DMS53 (cell line): ENCODE measurements at places on chromosomes 12 and 14.

- DNase-seq, result no peak
These were observed 1.5 kb downstream of the BIN2 start for GRCh38 chr12:51322452-51322851.

- DNase-seq, result no peak
These were observed 4.9 kb downstream of the B4GALNT3 start for GRCh38 chr12:464484-465267.

GRCh38 chr12:101671157-101671791 lies 26.2 kb upstream of the CHPT1 start:
- no peak for DNase-seq

DNA sequence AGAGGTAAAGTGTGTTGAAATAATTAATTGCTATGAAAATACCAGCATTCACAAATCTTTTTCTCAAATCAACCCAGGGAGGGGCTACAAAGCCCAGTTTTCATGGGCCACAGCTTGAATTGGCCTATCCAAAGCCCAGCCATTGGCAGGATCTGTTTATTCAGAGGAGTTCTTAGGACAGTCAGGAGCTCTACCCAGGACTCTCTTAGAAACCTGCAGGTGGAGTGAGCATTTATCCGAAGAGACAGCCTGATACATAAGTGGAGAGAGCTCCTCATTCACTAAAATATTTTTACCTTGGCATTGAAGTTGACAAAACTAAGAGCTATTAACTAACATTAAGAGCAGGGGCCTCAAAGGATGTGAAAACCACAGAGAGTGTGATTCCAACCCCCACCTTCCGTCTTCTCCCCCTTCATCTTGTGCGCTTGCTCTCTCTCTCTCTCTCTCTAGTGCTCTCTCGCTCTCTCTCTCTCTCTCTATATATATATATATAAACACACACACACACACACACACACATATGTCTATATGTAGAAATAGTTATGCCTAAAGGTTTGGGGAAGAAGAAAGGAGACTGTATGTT lies 315.5 kb downstream of the SNAPC1 start:
- DNase-seq, result no peak

DNA sequence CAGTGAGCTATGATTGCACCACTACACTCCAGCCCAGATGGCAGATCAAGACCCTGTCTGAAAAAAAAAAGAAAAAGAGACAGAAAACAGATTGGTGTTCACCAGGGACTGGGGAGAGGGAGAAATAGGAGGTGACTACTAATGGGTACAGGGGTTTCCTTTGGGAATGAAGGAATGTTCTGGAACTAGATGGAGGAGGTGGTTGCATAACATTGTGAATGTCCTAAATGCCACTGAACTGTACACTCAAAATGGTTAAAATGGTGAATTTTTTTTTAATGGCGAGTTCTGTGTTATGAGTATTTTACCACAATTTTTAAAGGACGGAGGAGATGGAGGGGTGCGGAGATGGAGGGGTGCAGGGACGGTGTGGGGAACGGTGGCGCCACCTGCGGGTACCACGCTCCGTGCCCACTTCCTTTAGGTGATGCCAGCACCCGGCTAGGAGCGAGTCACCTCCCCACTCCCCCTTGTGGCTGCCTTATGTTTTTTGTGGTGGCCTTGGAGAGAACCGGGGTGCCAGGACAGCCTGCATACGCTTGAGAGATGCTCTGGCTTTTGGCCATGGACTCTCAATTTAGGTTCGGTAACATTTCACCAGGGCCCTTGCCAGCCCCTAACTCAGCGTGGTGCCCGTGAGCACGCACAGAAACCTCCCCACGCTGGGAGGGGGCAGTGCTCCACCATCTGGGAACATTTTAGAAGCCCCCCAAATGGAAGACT lies 16.1 kb downstream of the UBC start:
- DNase-seq, result peak; percentile 31

DNA sequence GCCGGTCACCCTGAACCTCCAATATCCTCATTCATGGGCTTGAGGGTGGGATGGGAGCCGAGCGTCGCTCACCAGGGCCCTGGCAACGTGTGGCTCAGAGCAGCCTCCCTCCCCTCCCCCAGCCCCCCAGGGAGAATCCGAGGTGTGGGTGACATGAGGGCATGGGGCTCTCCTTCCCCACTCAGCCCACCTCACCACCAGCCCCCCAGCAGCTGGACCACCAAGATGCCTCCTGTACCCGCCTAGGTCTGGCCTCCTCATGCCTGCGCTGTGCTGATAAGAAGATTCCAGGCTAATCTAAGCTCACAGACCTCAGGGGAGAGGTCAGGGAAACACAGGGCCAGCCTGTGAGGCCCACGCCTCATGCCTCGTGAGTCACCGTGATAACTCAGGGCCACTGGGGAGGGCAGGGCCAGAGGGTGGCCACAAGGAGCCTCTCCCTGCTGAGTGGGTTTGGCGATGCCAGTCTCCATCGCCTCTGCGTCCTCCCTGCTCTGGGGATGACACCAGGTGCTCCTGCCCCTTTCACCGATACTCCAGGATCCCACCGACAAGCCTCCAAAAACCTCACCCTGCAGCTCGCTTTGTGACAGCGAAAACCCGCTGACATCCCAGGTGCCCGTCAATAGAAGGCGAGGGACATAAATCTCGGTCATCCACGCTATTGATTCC lies 56.9 kb downstream of the TESC start:
- DNase-seq, result no peak

DNA sequence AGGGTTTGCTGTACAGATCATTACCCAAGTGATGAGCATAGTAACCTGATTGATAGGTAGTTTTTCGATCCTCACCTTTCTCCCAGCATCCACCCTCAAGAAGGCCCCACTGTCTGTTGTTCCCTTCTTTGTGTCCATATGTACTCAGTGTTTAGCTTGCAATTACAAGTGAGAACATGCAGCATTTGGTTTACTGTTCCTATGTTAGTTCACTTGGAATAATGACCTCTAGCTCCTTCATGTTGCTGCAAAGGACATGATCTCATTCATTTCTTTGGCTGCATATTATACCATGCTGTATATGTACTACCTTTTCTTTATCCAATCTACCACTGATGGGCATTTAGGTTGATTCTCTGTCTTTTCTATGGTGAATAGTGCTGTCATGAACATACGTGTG lies 181.6 kb upstream of the FOXG1 start:
- no peak for DNase-seq

DNA sequence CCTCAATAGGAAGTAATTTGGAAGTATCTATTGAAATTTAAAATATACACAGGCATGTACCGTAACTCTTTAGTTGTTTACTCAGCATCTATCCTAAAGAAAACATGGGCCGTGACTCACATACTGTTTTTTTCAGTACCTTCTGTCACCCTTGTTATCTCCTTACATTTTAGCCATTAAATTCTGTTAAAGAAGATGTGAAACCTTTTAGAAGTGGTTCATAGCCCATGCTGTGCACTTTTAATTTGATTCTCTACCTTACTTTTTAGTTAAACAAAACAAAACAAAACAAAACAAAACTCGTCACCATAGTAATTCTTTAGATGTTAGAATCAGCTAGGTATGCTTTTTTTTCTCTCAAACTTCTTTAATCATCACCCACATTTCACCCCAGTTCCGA lies 494.4 kb upstream of the RGS6 start:
- DNase-seq, result peak; percentile 34

- no peak for DNase-seq
These were observed 2.4 kb downstream of the PXN start for GRCh38 chr12:120262852-120263747.

DNA sequence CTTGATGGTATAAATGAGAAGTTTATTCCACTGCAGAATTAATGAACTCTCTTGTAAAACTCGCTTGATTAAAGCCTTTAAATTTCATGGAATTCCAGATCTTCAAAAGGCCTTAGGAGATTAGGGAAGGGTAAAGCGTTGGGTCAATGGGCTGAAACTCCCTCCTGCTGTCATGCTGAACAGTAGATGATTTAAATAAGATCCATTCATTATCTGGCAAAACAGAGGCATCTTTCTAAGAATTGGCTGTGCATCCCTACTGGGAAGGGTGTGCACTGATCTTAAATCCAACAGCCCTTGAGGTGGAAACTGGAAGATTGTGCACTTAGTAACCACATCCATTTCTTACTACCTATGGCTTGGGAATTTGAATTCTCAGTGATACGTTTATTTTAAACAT lies 56.0 kb downstream of the PLCZ1 start:
- no peak for DNase-seq

DNA sequence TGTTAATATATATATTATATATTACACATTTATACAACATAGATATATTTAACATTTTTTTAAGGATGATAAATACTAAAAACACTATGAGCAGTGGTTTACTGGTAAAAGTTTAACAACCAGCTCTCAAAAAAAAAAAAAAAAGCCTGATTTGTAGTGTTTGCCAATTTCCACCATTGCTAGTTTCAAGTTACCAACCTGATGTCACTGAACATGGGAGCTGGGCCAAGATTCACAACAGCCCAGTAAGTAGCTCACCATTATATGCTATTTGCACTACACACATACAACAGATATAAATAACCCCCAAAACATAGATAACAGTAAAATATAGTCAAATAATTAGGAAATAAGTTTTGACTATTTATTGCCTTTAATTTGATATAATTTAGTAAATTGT lies 28.9 kb upstream of the TMX1 start:
- DNase-seq, result peak; percentile 92

DNA sequence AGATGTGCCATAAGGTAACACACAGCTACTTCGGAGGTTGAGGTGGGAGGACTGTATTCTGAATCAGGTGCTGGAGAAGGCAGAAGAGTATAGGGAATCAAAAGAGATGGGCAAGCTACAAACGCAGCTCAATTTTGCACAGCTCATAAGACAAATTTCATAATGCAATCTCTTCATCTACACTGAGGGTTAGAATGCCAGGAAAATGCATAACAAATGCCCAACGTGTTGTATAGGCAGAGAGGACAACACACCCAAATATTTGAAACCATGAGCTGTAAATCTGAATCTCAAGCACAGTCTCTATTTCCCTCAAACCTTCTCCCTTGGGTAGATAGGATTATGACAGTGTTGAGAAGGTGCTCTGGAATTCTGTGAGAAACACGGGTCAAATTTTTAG lies 263.1 kb upstream of the FOXN3 start:
- no peak for DNase-seq

DNA sequence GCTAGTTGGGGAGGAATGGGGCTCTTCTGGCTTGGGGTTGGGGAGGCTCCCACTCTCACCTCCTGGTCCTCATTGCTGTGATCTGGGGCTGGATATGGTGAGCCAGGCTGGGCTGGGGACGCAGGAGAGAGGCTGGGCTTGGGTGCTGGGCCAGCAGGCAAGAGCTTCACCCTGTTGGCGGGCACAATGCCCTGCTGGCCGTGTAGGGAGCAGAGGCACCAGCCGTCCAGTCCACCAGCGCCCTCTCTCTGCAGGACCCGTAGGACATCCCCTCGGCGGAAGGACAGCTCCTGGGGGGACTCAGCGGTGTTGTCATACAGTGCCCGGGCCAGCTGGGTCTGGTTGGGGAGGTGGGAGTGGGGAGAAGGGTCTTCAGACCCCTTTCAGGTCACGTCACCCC lies 4.5 kb downstream of the EFS start:
- peak; percentile 13 for DNase-seq

- DNase-seq, result no peak
These were observed 14.0 kb downstream of the CCND2 start for GRCh38 chr12:4287325-4288211.

- peak; percentile 20 for DNase-seq
These were observed 46.5 kb downstream of the ST8SIA1 start for GRCh38 chr12:22287776-22288621.

GRCh38 chr12:113057565-113058485 lies 1.3 kb downstream of the DTX1 start:
- DNase-seq, result no peak

DNA sequence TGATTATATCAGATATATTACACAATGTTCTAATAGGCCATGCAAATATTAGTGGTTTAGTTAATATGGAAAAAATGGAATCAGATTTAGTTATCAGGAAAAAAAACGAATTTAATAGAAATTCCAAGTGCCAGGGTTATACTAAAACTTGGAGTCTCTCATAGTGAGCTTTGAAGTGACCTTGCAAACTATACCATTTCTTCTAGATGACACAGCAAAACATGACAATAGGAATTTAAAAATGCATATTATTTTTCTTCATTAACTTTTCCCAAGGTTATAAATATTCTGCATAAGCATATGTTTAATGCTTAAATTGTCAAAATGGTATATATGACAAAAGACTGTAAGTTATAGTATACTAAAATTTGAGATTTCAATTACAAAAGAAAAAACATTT lies 250.1 kb upstream of the DCN start:
- no peak for DNase-seq

GRCh38 chr14:59406454-59407245 lies 58.5 kb downstream of the GPR135 start:
- no peak for DNase-seq

DNA sequence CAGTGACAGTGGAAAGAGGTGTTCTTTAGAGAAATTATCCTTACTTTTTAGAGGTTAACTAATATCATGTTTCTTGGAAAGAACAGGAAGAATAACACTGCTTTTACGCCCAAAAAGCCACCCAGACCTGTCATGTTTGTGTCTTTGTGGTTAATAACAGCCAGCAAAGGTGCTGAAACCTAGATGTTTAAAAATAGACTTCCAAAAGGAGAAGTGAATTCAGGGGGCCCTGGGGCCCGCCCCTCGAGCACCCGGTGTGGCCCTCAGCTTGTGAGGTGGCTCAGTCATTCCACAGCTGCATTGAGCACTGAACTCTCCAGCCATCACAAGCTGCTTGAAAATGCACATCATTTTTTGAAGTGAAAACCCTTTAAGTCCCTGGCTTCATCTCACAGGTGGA lies 20.8 kb upstream of the AMN start:
- no peak for DNase-seq

GRCh38 chr14:67943947-67944346 lies 124.4 kb downstream of the RAD51B start:
- peak; percentile 83 for DNase-seq

DNA sequence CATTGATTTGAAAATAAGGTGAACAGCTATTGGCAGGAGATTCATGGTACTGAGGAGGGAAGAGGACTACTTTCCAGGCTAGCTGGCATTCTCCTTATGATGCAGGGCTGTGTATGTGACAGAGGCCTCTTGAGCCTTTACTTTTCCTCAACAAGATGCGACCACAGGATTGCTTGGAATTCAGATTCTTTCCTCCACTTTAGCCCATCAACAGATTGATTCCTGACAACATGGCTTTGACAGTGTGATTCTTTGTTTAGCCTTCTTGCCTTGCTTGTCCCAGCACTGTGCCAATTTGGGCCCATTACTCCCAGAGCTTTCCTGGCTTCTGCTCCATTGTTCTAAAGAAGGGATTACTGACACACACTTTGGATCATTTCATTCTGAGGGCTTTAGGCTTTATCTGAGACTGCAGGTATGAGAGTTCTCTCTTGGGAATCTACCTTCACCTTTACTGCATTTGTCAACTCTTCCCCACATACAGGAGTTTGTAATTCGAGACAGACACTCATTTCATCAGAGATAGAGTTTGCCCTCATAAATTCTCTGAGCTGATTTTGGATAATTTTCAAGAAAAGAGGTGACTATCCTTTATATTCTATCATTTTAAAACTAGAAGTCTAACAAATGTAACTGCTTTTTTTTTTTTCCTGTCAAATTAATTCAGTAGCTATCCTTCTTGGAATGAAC lies 206.4 kb upstream of the GZMB start:
- no peak for DNase-seq

- DNase-seq, result peak; percentile 77
These were observed 5.7 kb upstream of the NEK9 start for GRCh38 chr14:75132382-75133086.
